ENCODE measurements at places on chromosomes 7 and 10. TPM values are rescaled to one million over a fixed set of nuclear protein-coding genes. Genes with fewer than 3 reads are reported as not detected.

FAM25G gene
- total RNA-seq: 1.4 TPM

PVRIG gene
- not detected for total RNA-seq

DNA sequence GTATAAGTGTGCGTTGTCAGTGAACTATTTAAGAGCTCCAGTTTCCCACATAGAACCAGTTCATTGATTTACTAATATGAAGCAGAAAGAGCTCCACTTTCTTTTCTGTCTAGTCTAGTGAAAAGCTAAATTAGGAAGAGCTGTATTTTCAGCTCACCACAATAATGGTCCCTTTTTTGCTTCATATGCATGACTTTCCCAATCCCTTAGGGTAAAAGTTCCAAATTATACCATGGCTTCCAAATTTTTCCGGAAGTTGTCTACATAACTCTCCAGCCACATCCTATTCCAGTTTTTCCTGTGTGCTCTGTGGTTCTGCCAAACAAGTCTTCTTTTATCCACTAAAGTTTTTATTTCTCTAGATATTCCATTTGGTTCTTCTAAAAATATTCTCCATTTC lies 685.2 kb downstream of the REEP3 start:
- no peak for DNase-seq

- DNase-seq: peak; percentile 34
Measured at GRCh38 chr10:17768957-17769356, 17.0 kb downstream of the TMEM236 start.

PRKCQ gene
- total RNA-seq: 2.1 TPM

DNA sequence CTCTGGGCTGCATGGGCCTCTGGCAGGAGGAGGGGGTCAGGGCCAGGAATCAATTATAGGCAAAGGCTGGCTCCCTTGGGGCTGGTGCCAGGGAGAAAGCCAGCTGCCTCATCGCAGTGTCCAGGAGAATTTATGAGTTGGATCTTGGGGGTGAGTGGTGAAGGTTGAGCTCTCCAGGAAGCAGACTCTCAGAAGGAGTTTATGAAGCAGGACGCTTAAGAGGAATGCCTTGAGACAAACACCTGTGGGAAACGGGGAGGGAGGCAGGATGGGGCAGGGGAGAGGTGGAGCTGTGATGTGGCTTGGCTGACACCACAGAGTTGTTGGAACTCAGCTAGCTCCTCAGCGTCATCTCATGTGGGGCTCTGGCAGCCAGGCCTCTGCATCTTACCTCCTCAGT lies 428.5 kb downstream of the RPS24 start:
- no peak for DNase-seq
